ENCODE measurements at places on chromosomes 5 and 9.

GRCh38 chr9:107423540-107423939 is 66.0 kb downstream of the KLF4 start:
- no peak for DNase-seq

DNA sequence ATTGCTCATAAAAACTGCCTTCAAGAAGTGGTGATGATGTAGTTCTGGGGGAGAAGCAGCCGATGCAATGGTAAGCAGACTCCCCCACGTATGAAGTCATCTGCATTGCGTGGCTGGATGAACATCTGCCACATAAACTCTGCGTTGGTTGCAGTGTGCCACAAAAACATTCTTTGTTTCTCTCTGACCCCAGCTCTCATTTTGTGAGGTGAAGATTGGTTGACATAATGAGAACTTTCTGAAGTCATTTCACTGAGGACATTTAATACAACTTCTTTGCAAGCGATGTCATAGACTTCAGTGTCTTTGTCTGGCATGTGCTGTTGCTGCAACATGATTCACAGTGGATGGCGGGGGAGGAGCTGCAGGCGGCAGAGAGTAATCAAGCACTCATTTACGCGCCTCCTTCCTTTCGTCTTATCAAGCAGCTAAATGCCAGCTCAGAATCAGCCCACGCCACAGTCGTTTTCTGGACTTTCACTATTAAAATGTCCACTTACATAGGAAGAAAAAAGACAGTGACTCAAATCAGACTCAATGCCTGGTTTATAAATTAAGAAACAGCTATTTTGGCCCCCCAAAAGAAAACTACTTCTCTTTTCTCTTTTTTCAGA is 91.5 kb upstream of the NFIL3 start:
- DNase-seq, result no peak

DNA sequence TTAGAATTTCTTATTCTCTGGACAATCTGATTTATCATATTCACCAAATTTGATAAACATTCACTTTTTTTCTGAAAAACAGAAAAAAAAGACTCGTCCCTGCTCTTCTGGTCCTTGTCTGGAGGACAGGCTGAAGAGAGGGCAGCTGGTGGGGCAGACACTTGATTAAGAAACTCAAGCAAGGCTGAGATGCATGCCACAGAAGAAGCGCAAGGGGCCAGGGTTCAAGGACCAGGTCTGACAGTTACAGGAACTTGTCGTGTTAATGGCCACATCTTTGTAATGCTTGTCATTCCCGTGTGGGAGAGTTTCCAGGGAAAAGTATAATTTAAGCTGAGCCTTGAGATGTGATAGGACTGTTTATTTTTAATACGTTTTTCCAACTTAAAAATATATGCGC is 40.6 kb upstream of the SHB start:
- DNase-seq, result no peak

- no peak for DNase-seq
These were observed 76.6 kb upstream of the NR4A3 start for GRCh38 chr9:99745085-99745484.

GRCh38 chr9:129322022-129322621 is 144.1 kb upstream of the IER5L start:
- DNase-seq, result no peak

DNA sequence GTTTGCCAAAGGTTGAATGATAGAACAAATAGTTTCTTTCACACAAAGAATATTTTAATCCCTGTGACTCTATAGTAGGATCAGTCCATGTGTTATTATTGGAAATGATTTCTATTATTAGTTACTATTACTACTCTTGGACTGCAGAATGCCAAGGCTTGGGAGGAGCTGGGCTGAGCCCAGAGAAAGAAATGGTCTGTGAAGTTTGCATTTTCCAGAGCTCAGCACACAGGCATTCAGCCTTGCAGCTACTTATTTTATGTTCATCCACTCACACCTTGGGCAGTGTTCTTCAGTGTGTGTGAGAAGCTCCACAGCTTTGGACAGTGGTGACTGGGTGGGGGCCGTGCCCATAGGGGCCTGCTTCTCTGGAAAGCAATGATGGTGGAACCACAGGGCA is 583.1 kb downstream of the CCDC171 start:
- no peak for DNase-seq

DNA sequence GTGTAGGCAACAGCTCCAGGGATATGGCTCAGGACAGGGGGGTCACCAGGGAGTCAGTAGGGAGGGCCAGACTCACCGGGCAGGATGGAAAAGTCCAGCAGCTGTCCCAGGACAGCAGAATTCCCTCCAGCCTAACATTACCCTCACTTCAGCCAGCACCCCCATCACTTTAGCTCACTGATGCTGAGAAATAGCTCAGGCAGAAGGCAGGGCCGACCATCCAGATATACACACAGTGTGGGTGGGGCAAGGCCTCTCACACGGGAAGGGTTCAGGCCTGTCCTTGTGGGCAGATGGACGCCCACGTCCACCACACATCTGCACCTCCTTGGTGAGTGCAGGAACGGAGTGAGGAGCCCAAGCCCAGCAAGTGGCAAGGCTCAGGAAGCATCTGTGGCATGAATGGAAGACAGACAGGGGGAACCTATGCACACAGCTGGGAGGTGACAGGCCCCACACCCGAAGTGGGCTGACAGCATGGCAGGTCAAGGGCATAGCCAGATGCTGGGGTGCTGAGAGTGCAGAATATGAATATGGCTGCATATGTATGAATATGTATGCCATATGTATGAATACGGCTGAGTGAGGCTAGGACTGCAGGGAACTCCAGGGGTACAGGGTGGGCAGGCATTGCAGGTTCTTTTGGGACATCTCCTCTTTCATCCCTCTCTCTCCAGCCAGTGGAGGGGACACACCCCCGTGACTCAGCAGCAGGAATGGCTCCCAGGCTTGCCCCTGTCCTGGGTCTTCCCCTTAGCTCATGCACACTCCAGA is 17.0 kb downstream of the BICD2 start:
- DNase-seq, result no peak

- DNase-seq, result no peak
These were observed 227.6 kb upstream of the IRX4 start for GRCh38 chr5:2110137-2110933.
